Osteocyte (in vitro differentiated cells): ENCODE measurements at places on chromosomes 2 and 18. TPM values are rescaled to one million over a fixed set of nuclear protein-coding genes. Genes with fewer than 3 reads are reported as not detected.

DNA sequence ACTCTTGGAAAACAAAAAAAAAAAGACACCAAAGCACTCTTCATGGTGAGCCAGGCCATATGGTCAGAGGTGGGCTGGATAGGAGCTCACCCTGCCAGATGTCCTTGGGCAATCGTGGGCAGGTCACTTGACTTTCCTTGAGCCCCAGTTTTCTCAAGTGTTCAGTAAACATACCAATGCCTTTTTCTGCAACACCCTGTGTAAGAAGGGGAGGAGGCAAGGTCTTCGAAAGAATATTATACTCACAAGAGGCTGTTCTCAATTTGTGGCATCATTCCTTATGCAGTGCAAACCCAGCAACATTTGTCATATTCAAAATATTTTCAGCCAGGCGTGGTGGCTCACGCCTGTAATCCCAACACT, 22.9 kb upstream of the TMEM87B start:
- H3K4me3 ChIP-seq, result no peak overlapping the region
- H3K4me1 ChIP-seq, result peaks cover 25% of the 10 kb centered on the region
- DNase-seq, result no peak
- H3K27ac ChIP-seq, result peak overlapping the region; percentile 21
- H3K36me3 ChIP-seq, result peaks cover 2% of the 10 kb centered on the region
- H3K27me3 ChIP-seq, result peaks cover 12% of the 10 kb centered on the region

DNA sequence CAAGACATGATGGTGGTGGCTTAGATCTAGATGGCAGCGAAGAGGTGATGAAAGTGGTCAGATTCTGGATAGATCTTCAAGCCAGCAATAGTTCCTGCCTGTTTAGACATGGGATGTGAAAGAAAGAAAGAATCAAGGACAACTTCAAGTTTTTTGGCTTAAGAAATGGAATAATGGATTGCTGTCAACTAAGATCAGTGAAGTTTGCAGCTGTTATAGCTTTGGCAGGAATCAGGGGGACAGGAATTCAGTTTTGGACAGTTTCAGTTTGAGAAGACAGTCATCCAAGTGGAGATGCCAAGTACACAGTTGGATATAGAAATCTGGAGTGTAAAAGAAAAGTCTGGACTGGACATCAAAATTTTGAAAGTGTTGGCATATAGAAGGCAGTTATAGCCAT, 283.7 kb upstream of the PKDCC start:
- H3K27ac ChIP-seq, result no peak overlapping the region
- H3K4me3 ChIP-seq, result no peak overlapping the region
- DNase-seq, result no peak
- H3K36me3 ChIP-seq, result no peaks in the 10 kb centered on the region
- H3K4me1 ChIP-seq, result no peaks in the 10 kb centered on the region

DNA sequence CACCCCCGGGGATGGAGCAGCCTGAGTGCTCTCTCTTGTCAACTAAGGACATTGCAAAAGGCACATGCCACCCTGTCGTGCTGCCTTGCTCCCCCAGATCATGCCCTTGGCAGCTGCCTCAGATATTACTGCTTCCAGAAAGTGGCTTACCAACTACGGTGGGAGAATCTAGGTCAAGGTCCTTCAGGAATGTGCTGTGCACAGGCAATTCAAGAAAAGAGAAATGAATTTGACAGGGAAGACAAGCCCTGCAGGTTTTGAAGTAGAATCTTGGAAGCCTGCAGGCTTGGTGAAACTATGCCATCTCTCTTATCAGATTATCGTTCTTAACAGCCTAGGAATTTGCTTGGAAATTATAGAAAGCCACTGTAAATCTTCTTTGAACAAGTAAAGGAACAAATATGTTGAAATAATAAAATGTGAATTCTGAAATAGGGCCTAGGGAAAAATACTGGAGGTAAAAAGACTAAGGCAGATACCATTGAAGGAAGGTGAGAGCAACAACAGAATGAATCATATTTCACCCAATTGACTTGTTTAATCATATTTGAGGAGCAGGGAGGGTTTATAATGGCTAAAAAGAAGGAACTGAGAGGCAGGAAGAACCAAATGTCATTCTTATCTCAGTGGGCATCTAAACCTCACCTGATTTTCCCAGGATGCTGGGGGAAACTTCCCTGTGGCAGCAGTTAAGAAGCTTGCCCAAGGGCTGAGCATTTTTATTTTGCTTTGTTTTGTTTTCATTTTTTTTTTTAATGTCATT, 94.0 kb upstream of the GLS start:
- no peaks in the 10 kb centered on the region for H3K27me3 ChIP-seq
- no peak overlapping the region for H3K27ac ChIP-seq
- peaks cover 15% of the 10 kb centered on the region for H3K4me1 ChIP-seq
- H3K36me3 ChIP-seq, result no peaks in the 10 kb centered on the region

- no peak overlapping the region for H3K27ac ChIP-seq
- H3K4me3 ChIP-seq, result no peak overlapping the region
- no peak for DNase-seq
- H3K4me1 ChIP-seq, result no peaks in the 10 kb centered on the region
- H3K27me3 ChIP-seq, result peaks cover 11% of the 10 kb centered on the region
Observed at GRCh38 chr2:137002896-137003295, 237.6 kb downstream of the THSD7B start.

- no peak for DNase-seq
- H3K36me3 ChIP-seq, result no peaks in the 10 kb centered on the region
- H3K4me3 ChIP-seq, result no peak overlapping the region
- no peaks in the 10 kb centered on the region for H3K4me1 ChIP-seq
- H3K27me3 ChIP-seq, result no peaks in the 10 kb centered on the region
- H3K27ac ChIP-seq, result no peak overlapping the region
Observed at GRCh38 chr18:50729376-50729775, 90.4 kb downstream of the MRO start.

DNA sequence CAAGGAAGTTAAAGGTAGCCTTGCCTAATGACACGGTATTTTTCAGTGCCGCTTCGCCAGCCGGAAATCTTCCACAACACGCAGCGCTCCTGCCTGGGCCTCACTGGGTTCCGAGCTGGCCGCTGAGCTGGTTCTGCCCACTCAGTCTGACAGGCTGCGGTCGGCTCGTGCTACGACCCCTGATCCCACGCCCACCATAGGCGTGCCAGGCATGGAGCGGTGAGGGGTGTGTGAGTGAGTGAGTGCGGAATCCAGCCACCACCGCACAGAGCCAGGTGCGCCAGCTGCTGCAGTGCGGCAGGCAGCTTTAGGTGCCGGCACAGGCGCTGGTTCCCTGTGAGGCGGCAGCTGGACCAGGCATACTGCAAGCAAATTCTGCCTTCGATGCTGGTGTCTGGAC, 407.9 kb downstream of the DCC start:
- H3K36me3 ChIP-seq, result no peaks in the 10 kb centered on the region
- H3K4me1 ChIP-seq, result no peaks in the 10 kb centered on the region
- H3K4me3 ChIP-seq, result no peak overlapping the region
- no peak overlapping the region for H3K27ac ChIP-seq
- DNase-seq, result no peak

MEIS1 gene
- 0.86 and 0.91 TPM in 2 replicates for total RNA-seq

ASB18 gene
- not detected in 2 replicates for total RNA-seq

KLF7 gene
- total RNA-seq, result 36.7 and 39.8 TPM in 2 replicates

DNA sequence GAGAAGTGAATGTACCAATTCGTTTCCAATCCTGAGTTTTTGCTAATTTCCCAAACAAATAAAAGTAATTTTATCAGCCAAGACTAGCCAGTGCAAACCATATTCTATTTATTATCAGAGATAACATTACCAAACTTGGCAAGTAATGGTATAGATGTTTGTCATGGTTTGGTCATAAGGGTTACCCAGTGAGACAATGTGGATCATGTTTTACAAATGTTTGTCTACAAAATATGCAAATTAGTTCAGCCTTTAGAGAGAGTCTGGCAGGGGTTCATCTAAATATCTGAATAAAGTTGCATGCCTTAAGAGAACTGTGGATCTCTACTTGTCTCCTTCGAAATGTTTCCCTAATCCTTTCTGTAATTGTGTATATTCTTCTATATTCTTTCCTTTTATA, 152.2 kb downstream of the KCNH7 start:
- no peak overlapping the region for H3K4me3 ChIP-seq
- H3K4me1 ChIP-seq, result no peaks in the 10 kb centered on the region
- no peak overlapping the region for H3K27ac ChIP-seq
- DNase-seq, result no peak
- peaks cover 2% of the 10 kb centered on the region for H3K27me3 ChIP-seq
- H3K36me3 ChIP-seq, result no peaks in the 10 kb centered on the region

GRCh38 chr2:127225186-127225960, 5.3 kb upstream of the CYP27C1 start:
- H3K27me3 ChIP-seq, result no peaks in the 10 kb centered on the region
- peaks cover 52% of the 10 kb centered on the region for H3K4me1 ChIP-seq
- H3K36me3 ChIP-seq, result no peaks in the 10 kb centered on the region
- DNase-seq, result no peak
- H3K4me3 ChIP-seq, result peak overlapping the region; percentile 58

GRCh38 chr2:222992137-222992536, 59.9 kb upstream of the KCNE4 start:
- peak overlapping the region; percentile 94 for H3K27ac ChIP-seq
- H3K4me1 ChIP-seq, result peaks cover 43% of the 10 kb centered on the region
- H3K27me3 ChIP-seq, result no peaks in the 10 kb centered on the region
- H3K4me3 ChIP-seq, result no peak overlapping the region
- peak; percentile 5 for DNase-seq

DNA sequence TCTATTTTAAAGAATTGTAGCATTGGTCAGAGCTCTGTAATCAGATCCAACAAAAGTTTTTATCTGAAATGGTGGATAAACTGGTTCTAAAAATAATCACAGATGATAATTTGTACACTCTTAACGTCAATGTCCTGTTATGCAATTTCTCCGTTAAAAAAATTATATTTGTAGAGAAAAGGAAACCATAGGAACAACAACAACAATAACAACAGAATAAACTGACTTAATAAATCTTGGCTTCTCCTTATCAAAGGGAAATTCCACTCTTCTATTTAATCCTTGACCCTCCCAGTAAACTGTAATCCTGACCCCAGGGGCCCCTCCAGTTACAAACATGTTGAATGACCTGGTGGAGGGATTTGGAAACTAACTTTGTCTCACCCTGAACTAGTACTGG, 78.6 kb upstream of the ZFP36L2 start:
- no peak overlapping the region for H3K27ac ChIP-seq
- no peaks in the 10 kb centered on the region for H3K27me3 ChIP-seq
- peaks cover 4% of the 10 kb centered on the region for H3K36me3 ChIP-seq
- no peak overlapping the region for H3K4me3 ChIP-seq
- DNase-seq, result no peak

- no peak overlapping the region for H3K27ac ChIP-seq
- no peaks in the 10 kb centered on the region for H3K36me3 ChIP-seq
- no peak for DNase-seq
- H3K4me1 ChIP-seq, result no peaks in the 10 kb centered on the region
Observed at GRCh38 chr2:58553937-58554336, 312.8 kb upstream of the FANCL start.

SP140L gene
- total RNA-seq, result 24.2 and 25.9 TPM in 2 replicates

CRYGC gene
- total RNA-seq, result not detected in 2 replicates

GRCh38 chr2:196279541-196279940, 108.2 kb upstream of the STK17B start:
- H3K36me3 ChIP-seq, result peaks cover 9% of the 10 kb centered on the region
- H3K4me1 ChIP-seq, result peaks cover 57% of the 10 kb centered on the region
- no peak overlapping the region for H3K4me3 ChIP-seq
- peak overlapping the region; percentile 65 for H3K27ac ChIP-seq
- no peaks in the 10 kb centered on the region for H3K27me3 ChIP-seq

DNA sequence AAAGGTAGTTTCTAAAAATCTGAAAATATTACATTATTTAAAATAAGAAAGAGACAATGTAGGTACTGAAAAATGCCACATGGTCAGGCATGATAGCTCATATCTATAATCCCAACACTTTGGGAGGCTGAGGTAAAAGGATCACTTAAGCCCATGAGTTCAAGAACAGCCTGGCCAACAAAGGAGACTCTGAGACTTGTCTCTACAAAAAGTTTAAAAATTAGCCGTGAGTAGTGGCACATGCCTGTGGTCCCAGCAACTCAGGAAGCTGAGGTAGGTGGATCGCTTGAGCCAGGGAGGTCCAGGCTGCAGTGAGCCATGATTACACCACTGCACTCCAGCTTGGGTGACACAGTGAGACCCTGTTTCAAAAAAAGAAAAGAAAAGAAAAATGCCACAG, 21.8 kb downstream of the ATAD2B start:
- peak overlapping the region; percentile 84 for H3K27ac ChIP-seq
- DNase-seq, result no peak
- H3K4me1 ChIP-seq, result peaks cover 32% of the 10 kb centered on the region
- no peaks in the 10 kb centered on the region for H3K36me3 ChIP-seq

GRCh38 chr2:160194946-160195345, 5.1 kb downstream of the ITGB6 start:
- H3K27ac ChIP-seq, result no peak overlapping the region
- no peaks in the 10 kb centered on the region for H3K4me1 ChIP-seq
- no peak overlapping the region for H3K4me3 ChIP-seq
- H3K36me3 ChIP-seq, result no peaks in the 10 kb centered on the region
- no peak for DNase-seq
- no peaks in the 10 kb centered on the region for H3K27me3 ChIP-seq

CSRNP3 gene
- total RNA-seq, result 1.5 and 1.9 TPM in 2 replicates

MAIP1 gene
- 12.0 and 13.8 TPM in 2 replicates for total RNA-seq

DNA sequence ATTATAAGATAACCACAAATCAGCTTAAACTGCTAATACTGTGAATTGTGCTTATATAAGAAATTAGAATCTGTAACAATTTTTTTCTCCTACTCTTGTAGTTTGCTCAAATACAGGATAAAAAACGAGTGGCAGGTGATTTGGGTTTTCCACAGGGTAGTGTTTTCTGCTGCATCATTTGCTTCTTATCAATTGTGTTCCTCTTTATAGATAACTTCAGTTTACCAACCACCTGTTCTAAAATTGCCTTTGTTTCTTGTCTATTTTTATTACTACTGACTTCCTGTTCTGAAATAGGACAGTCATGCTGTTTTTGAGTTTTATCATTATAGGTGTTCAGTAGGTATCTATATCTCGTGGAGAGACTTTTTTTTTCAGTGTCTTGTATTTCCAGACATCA, 56.9 kb downstream of the MFSD6 start:
- H3K36me3 ChIP-seq, result no peaks in the 10 kb centered on the region
- no peak for DNase-seq
- H3K27me3 ChIP-seq, result no peaks in the 10 kb centered on the region
- H3K4me3 ChIP-seq, result no peak overlapping the region

DNA sequence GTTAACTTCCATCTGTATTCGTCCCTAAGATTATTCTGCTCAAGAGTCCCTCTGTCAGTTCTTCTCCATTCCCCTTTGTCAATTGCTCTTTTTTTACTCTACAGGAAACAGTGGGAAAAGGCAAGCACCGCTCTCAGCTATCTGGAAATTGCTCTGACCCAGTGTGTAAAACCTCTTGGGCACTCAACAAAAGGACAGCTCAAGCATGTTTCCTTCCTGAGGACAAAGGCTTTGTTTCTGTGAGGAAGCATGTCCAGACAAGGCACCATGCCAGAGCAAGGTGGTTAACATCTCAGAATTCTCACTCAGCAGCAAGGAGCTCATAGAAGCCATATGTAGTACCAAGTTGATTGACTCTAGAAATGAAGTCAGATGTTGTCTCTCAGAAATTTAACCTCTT, 735.6 kb downstream of the TSN start:
- H3K36me3 ChIP-seq, result no peaks in the 10 kb centered on the region
- no peaks in the 10 kb centered on the region for H3K4me1 ChIP-seq
- H3K27me3 ChIP-seq, result no peaks in the 10 kb centered on the region
- no peak overlapping the region for H3K27ac ChIP-seq
- H3K4me3 ChIP-seq, result no peak overlapping the region
- DNase-seq, result no peak
